ENCODE measurements at places on chromosomes 12 and 14.

DNA sequence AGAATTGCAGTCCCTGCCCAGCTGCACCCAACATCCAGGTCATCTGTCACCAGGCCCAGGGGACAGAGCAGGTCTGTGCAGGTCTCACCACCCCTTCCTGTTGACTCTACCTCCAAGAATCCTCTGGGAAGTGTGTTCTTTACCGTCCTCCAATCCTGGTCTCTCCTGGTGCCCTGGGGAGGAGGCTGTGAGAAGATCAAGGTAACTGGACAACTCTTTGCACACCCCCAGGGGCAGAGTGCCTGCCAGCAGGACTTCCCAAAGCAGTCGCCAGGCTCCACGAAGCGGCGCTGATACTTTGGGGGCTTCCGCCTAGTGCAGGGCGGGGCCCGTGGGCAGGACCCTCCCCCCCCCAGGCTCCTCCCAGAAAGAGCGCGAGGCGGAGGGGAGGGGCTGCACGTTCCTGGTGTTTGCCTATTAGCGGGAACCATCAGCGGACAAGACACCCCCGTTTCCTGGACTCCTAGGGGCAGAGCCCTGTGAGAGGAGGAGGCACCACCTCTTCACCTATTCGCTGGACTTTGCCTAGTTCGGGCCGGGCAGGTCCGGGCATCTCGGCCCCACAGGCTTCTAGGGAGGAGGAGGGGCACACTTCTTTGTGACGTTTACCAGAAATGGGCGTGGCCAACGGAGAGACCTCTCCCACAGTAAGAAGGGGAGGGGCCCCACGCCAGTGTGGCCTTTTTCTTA, 918.0 kb downstream of the AACS start:
- peak; percentile 91 for DNase-seq

DNA sequence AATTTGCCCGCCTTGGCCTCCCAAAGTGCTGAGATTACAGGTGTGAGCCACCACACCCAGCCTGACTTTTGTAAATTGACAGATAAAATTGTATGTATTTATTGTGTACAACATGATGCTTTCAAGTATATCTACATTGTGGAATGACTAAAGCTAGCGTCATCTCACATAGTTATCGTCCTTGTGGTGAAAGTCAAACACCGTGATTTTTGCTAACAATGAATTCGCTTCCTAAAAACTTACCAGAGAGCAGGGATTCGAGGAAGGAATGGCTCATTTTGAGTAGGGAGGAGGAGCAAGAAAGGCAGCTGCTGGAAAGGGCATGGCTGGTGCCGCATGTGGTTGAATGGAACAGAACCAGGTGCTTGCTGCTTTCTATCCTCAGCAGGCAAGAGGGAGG, 85.4 kb downstream of the LGMN start:
- DNase-seq = no peak

- no peak for DNase-seq
These were observed 242.5 kb downstream of the ADGRD1 start for GRCh38 chr12:131196220-131196619.

DNA sequence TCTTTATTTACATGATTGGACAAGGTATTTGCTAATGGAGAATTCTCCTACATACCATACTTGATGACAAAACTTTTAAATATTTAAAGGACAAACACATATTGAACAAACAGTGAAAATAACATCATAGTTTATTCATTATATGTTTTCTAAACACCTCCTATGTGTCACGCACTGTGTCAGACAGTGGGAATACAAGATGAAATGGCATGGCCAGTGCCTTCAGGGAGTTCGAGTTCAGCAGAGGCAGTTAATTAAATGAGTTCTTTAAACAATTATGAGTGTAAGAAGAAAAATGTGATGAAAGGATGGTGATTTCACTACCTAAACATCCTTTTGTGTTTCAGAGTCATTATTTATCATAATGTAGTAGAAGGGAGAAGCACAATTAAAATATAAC, 159.8 kb downstream of the KCNH5 start:
- no peak for DNase-seq

DNA sequence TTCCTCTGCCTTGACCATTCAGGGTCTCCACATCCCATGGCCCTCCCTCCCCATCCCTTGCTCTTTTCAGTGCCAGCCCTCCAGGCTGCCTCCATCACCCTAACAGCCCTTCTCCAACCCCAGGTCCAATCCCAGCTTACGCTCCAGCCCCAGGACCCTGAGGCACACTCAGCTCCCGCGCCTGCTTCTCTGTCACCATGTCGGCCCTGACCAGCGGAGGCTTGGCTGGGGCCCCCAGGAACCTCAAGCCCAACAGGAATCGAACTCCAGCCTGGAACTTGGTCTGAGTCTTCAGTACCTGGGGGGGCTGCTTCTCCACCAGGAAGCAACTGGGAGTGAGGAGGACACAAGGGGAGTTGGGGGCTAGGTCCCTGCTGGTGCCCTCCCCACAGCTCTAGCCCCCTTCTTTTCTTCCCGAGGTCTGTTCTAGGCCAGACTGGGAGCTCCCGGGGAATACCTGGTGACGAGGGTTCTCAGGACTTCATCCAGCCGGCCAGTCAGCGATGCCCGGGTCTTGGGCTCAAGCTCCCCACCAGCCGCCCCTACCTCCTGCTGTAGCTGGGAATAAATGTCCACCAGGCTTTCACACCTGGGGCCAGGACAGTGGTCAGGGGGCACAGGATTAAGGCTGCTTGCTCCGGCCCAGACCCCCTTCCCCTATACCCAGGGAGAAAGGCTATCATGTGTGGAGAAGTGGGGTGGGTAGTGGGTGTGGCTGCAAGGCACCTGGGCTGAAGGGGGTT, 6.0 kb downstream of the STAT6 start:
- DNase-seq = no peak

- DNase-seq = no peak
These were observed 52.8 kb upstream of the EML1 start for GRCh38 chr14:99740411-99740810.

DNA sequence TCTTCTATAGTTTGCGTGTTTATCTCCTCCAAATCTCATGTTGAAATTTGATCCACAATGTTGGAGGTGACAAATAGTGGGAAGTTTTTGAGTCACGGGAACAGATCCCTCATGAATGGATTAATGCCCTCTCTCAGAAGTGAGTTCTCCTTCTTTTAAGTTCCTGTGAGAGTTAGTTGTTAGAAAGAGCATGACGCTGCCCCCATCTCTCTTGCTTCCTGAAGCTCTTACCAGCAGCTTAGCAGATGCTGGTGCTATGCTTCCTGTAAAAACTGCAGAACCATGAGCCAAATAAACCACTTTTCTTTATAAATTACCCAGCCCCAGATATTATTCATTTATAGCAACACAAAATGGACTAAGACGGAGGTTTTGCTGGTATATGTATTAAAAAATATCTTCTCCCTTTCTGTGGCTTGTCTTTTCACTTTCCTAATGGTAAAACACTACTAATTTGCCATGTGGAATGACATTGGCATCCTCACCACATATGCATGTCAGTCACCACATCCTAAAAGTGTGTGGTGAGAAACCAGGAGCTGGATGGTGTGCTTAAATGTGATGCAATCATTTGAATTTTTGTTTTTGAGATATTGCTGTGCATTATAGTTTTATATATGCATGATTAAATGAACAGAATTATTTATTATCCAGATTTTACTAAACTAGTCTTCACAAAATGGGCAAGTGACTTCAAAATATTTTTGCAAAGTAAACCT, 449.3 kb downstream of the ADAMTS20 start:
- DNase-seq = no peak

DNA sequence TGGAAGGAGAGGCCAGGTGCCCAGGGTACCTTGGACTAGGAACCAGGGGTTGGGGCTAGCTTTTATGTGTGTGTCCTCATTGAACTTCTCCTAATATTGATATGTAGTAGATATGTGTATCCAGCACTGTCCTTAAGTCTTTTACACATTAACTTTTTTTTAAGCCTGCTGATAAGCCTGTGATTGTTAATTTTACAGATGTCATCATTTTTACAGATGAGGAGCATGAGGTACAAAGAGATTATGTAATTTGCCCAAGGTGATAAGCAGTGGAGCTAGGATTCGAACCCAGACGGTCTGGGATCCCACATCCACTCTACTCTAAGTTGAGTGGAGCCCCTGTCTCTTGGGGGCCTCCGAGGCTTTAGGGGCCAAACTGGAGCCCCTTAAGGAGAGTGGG, 10.2 kb upstream of the NR4A1 start:
- no peak for DNase-seq

DNA sequence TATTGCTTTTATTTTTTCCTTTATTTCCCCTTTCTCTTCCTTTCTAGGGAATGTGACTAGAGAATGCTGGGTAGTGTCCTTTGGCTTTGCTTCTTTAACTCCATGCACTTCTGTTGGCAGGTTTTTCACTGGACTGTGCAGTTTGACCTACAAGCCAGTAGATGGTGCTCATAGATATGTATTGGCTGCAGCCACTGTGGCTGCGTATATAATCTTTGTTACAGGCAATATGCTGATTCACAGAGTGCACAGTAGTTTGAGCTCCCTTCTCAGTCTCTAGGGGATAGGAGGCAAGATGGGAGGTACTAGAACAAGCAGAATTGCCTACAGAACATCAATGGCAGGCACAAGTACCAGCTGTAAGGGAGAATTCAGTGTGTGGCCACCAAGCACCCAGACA, 503.5 kb downstream of the LRFN5 start:
- DNase-seq = peak; percentile 9

DNA sequence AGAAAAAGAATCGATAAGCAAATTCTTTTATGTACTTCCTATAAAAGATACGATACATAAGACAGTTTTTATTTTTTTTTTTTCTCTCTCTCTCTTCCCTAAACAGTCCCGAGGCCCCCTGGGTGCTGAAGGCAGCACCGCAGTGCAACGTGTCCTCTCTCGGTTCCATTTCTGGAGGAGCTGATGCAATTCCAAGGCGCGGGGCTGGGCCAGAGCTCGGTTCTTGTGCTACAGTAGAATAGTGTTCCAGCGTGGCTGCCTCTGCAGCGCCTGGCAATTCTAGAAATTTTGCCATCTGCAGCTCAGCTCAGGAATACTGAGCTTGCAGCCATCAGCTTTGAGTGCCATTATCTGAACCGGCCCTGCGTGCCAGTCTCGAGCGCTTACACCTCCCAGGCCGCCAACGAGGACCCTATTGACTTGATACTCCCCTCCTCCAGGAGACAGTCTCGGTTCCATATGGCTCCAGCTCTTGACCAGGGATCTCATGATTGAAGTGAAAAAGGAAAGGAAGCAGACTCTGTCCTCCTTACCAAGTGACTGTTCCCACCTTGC, 630 bp downstream of the ALDH1L2 start:
- DNase-seq = no peak

DNA sequence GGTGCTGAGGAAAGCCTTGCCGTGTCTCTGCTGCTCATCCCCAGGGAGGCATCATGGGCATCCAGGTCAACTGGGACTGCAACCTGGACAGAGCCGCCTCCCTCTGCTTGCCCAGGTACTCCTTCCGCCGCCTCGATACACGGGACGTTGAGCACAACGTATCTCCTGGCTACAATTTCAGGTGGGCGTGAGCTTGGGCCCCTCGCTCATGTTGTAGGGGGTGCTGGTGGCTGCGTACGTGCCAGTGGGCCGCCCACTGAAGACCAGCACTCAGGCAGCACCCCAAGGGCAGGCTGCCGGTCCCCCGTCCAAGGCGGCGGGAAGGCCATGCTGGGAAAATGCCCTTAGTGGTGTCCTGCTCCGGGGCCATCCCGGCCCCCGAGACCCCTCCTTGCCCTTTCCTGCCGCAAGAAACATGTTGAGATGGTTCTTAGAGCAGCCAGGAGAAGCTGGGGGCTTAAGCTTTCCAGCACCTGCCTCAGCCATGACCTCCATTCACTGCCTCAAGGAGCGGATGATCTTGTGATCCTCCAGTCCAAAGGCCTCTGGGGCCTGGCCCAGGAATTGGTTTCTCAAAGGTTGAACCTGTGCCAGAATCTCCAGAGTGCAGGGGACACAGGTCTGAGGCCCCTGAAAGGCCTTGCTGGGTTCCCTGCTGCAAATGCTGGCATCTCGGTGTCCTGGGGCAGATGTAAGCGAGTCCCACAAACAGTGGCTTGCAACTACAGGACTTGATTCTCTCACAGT, 19.2 kb downstream of the P2RX4 start:
- no peak for DNase-seq

- DNase-seq = no peak
These were observed 129.6 kb downstream of the PAPOLA start for GRCh38 chr14:96631621-96632362.

GRCh38 chr12:28925719-28926376, 223.2 kb upstream of the FAR2 start:
- no peak for DNase-seq

GRCh38 chr12:33248364-33248763, 191.3 kb downstream of the SYT10 start:
- no peak for DNase-seq

DNA sequence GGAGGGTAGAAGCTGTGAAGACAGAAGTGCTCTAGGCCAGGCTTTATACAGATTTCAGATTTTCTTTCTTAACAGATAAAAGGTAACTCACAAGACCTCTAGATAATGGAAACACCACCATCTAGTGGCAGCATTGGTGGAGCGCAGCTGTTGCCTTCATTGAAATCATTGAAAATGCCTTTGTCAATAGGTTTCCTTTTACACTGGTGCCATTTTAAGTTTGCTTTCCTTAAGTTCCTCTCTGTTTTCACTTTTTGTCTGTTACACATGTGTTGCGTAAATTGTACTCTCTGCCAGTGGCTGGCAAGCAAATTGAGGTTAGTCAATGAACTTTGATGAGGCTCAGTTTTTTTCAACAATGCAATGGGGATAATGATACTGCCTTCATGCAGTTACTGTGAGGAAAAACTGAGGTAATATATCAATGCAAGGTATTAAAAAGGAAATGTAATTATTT, 31.1 kb downstream of the ALDH1L2 start:
- DNase-seq = peak; percentile 60

GRCh38 chr12:50297027-50297426, 13.7 kb upstream of the LIMA1 start:
- no peak for DNase-seq

DNA sequence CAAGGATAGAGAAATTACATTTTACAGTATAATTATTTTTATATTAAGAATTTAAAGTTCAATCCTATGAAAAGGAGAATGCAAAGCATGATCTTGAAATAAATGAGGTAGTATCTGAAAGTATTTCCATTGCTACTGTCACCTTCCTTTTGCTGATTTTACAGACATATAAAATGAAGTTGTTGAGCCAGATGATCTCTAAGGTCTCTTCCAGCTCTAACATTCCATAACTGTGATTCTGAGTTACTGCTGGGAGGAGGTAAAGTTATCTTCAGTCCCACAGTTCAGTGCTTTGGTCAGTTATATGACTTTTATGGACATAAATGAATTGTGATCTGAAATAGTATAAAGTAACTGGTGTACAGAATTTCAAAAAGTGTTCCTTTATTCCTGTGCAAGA, 52.8 kb downstream of the SLC38A6 start:
- no peak for DNase-seq

DNA sequence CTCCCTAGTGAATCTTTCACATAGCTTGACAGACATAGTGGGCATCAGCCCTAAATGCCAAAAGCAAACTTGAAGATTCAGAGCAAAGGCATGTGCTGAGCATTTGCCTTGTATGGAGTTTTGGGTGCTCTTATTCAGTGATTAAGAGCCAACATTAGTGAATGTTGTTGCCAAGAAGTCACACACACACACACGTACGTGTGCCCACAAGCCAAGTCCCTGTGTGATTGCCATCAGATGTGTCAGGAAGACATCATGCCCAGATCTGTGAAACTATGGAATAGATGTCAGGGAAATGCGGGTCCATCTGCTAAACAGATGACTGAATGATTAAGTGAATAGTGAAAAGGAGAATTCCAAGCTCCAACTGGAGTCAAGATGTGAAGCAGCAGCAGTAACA, 149.0 kb downstream of the AKAP6 start:
- no peak for DNase-seq

Data from RWPE1 (cell line).